ENCODE measurements at places on chromosomes 1 and 21.

GRCh38 chr1:99850459-99851291 is 514 bp downstream of the AGL start:
- no peak for DNase-seq

DNA sequence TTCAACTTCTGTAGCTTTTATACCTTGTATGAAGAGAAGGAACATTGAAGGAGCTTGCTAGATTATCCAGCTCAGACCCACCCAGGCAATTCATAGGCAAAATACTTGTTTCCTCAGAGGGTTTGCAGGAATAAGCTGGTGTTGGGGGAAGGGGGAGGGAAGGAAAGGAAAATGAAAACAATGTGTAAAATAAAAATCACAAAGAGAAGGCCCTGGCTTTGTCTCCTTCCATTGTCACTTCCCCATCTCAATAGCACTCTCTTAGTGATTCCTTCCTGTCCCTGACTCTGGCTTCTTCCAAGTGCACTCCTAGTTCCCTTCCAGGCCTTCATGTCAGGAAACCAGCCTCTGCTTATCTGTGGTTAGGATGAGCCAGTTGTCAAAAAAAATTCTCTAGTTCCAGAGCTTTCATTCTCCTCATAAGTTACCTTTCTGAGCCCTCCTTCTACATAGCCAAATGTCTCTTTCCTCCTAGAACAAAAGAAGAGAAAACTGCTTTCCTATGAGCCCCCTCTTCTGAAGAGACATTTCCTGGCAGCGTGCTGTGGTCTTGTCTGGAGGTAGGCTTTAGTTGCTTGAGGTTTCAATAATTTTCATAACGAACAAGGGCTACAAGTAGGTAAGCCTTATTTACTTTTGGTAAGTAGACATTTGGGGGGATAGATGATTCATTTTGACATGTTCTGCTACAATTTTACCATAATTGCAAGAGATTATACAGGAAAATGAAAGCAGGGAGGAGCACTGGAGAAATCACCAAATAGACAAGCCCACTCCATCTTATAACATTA is 45.7 kb downstream of the FASLG start:
- no peak for DNase-seq

GRCh38 chr1:64946916-64947315 is 19.4 kb downstream of the JAK1 start:
- no peak for DNase-seq

- no peak for DNase-seq
Observed at GRCh38 chr1:176745945-176746344, 283.0 kb downstream of the PAPPA2 start.

GRCh38 chr1:85090225-85090624 is 41.9 kb upstream of the MCOLN3 start:
- DNase-seq = no peak

- DNase-seq = no peak
Observed at GRCh38 chr21:37537391-37537996, 170.9 kb downstream of the DYRK1A start.

DNA sequence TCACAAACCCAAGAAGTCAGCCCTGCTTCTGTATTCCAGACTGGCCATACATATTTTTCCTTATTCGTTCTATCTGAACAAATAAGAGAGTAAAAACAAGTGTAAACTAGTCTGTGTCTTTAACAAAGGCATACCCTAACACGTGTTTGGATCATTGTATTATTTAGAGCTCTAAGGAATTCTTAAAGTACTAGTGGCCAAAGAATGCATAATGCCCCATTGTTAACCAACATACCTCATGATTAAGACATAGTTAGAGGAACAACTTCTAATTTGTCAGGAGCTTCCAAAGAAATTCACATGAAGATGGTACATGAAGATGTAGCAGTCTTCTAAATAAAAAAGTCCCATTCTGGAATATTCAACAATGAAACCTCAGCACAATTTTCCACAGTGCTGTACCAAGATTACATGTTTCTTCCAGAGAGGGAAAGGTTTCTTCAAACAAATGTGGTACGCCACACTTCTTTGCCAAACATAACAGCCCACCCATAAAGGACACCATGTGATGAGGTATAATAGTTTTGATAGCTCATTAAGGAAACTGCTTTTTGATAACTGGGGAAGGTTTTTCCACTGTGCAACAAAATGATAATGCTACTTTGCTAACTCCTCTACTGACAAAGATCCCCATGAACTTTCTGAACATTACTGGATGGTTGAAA is 5.0 kb downstream of the PALMD start:
- no peak for DNase-seq

DNA sequence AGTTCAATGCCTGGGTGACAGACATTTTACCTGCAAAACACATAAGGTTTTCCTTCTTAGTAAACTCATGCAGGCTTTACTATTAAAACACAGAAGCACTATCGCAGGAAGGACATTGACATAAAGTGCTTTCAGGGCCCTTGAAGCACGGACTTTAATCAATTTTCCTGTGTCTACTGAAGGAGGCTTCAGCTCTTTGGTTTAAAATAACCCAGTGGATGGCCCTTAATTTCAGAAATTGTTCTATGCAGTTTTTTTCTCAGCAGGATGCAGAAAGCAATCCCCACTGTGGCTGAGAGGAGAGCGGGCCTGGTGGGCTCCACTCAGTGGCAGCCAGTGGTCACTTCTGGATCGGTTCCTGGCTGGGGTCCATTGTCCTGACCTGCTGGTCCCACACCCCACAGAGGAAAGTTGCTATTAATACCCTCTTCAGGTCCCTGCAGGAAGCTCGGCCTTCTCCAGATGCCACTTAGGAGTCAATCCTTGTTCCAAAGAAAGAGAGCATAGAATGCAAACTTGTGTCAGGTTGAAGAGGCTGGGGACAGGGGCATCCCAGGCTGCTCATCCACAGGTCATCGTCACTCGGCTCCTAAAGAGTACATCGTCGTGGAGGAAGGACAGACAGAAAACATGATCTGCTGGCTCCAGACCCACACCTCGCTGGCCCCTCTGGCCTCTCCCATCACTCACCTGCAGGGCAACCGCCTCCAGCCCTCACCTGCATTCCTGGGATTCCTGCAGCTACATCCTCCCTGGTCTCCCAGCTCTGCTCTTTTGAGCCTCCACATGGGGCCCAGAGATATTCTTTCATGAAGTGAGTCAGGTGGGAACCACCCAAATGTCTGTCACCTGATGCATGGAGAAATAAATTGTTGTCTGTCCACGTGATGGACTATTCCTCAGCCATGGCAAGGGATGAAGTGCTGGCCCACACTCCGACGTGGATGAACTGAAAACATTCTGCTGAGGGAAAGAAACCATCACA is 153.1 kb downstream of the PSMG1 start:
- DNase-seq = no peak

DNA sequence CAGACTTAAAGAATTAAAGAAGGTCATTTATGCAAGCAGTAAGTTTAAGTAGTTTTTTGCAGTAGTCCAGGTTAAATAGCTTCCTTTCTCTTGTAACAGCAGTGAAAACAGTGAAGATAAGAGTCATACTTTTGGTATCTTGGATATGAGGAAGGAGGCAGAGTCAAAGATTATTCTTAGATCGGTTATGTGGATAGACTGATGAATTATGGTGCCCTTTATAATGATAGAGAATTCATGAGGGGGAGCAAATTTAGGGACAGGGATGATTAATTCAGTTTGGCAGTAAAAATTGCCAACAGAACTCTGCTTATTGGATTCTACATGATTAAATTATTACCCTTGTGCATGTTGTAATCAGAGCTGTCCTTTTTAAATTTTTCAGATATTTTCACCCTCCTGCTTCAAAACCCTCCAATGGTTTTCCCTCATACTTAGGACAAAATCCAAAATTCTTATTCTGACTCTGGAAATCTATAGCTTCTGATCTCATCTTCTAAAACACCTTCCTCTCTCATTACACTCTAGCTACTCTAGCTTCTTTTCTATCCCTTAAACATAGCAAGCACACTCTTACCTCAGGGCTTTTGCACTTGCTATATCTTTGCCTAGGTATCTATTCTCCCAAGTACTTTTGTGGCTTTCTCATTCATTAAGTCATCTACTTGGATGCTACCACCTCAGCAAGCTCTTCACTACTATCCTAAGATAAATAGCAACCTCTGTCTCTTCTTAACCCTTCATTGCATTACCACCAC is 79.8 kb downstream of the PKN2 start:
- no peak for DNase-seq

DNA sequence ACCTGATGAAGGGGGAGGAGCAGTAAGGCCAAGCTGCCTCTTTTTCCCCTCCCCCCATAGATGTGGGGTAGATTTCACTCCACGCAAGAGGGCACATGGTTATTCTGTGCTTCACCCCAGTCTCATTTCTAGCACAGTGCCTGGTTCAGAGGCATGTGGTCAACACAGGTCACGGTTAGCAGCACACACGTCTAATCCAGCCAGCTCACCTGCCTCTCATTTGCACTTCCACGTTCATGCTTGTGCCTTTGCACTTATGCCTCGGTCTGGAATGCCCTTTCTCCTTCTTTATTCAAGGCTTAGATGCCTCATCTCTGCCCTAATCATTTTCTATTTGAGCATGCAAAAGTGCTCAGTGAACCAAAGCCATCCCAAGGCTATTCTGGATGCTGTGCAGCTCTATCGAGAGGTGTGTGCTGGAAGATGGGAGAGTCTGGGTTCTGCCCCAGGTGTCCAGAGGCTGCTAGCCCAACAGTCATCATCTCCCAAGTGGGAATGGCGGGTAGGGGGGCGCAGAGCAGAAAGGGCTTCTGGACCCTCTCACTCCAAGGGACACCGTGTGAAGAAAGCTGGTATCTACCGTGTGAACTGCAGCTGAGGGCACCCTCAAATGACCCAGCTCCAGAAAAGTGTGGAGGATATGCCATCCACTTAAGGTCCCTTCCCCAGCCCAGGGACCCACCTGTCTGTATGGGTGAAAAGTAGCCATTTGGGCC is 2.1 kb upstream of the A3GALT2 start:
- DNase-seq = no peak

DNA sequence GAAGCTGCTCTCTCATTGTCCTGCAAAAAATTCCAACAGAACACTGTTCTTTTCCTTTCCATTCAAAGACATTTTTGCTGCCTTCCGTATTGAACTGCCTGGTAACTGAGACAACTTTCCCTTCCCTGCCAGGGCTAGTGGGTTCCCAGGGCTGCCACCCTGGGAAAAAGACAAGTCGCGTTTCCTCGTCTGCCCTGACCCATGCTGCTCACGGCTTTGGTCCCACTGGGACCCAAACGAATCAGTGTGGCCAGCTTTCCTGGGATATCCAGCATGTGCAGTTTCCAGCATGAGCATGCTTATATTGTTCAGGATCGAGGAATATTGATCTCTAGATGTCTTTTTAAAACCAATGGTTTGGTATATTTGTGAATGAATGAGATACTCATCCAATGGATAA is 18.2 kb downstream of the SOX13 start:
- no peak for DNase-seq

DNA sequence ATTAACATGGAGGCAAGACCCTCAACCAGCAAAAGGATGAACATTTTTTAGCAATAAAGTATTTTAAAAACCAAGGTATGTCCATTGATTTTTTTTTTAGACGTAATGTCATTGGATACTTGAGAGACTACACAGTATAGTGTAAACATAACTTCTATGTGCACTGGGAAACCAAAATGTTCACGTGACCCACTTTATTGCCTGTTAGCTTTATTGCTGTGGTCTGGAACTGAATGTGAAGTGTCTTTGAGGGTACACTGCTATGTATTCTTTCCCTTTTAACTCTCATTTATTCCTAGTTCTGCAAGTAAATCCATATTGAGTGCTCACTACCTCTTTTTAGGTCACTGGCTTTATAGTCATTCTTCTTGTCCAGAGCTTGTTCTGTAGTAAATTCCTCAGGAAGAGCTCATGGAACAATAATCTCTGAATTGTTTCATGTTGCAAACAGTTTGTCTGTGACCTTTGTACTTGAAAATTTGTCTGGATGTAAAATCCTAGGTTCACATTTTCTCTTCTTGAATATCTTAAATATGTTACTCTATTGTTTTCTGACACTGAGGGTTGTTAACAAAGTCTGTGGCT is 20.6 kb downstream of the ABCD3 start:
- no peak for DNase-seq

DNA sequence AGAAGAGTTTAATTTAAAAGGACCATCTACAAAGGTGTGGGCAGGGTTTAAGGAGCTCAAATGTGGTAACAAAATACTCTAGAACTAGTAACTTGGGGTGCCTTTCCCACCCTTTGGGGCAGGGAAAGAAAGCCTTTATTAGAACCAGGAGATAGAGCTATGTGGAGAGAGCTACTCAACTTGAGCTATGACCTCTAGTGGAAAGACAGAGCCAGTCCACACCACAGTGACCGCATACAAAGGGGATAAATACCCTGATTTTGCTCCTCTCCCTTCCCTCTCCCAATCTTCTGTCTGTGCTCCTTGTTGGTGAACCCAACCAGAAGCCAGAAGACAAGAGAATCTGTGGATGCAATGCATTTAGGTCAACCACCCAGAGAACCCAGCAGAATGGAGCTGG is 54.4 kb upstream of the JAK1 start:
- DNase-seq = no peak
